ENCODE measurements at places on chromosomes 1 and 21.

- H3K4me3 ChIP-seq, result no peak overlapping the region
- H3K36me3 ChIP-seq, result peaks cover 8% of the 10 kb centered on the region
- H3K4me1 ChIP-seq, result no peaks in the 10 kb centered on the region
- H3K27me3 ChIP-seq, result no peaks in the 10 kb centered on the region
- no peak for DNase-seq
Measured at GRCh38 chr1:6288665-6289064, 27.8 kb upstream of the GPR153 start.

GRCh38 chr1:162135271-162135775 lies 65.8 kb downstream of the NOS1AP start:
- no peaks in the 10 kb centered on the region for H3K36me3 ChIP-seq
- no peak overlapping the region for H3K27ac ChIP-seq
- H3K27me3 ChIP-seq, result peaks cover 2% of the 10 kb centered on the region
- H3K4me3 ChIP-seq, result no peak overlapping the region
- DNase-seq, result no peak
- peaks cover 26% of the 10 kb centered on the region for H3K4me1 ChIP-seq

DNA sequence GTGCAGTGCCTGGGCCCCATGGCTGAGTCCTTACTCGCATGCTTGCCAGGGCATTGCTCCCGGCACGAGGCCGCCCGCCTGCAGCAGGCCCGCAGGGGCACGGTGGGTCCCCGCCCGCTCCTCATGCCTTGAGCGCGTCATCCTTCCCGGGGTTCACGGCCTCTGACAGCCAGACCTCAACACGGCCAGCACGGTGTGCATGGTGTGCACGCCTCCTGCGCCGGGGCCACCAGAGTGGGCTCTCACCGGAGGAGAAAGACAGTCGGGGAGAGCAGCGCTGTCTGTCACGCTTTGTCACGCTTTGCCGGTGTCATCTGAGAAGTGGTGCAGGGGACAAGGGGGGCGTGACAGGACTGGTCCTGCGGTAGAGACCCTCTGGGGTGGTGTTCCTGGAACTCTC lies 11.9 kb upstream of the COL18A1 start:
- peak; percentile 43 for DNase-seq
- H3K4me1 ChIP-seq, result no peaks in the 10 kb centered on the region
- no peak overlapping the region for H3K4me3 ChIP-seq
- no peaks in the 10 kb centered on the region for H3K27me3 ChIP-seq
- no peak overlapping the region for H3K27ac ChIP-seq
- no peaks in the 10 kb centered on the region for H3K36me3 ChIP-seq

DNA sequence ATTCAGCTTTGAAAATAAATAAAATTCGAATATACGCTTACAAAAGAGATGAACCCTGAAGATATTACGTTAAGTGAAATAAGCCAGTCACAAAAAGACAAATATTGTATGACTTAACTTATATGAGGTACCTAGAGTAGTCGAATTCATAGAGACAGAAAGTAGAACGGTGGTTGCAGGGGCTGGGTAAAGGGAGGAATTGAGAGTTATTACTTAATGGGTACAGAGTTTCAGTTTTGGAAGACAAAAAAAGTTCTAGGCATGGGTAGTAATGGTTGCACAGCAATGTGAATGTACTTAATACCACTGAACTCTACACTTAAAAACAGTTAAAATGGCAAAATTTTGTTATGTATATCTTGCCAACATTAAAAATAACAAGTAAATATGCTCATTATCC lies 48.6 kb upstream of the ZNHIT6 start:
- H3K4me3 ChIP-seq, result no peak overlapping the region
- H3K36me3 ChIP-seq, result no peaks in the 10 kb centered on the region
- no peak overlapping the region for H3K27ac ChIP-seq
- DNase-seq, result no peak

GRCh38 chr1:92363401-92363800 lies 64.5 kb downstream of the RPAP2 start:
- no peak overlapping the region for H3K27ac ChIP-seq
- no peak for DNase-seq
- peaks cover 14% of the 10 kb centered on the region for H3K36me3 ChIP-seq
- H3K4me3 ChIP-seq, result no peak overlapping the region

- no peak overlapping the region for H3K27ac ChIP-seq
- H3K4me3 ChIP-seq, result no peak overlapping the region
- no peaks in the 10 kb centered on the region for H3K36me3 ChIP-seq
- no peaks in the 10 kb centered on the region for H3K27me3 ChIP-seq
Measured at GRCh38 chr1:244820131-244820530, 15.3 kb upstream of the COX20 start.

Measured in endodermal cell (in vitro differentiated cells).